Smooth muscle cell of the pulmonary artery (primary cell): ENCODE measurements at places on chromosomes 2 and 18. TPM values are rescaled to one million over a fixed set of nuclear protein-coding genes. Genes with fewer than 3 reads are reported as not detected.

Gene MAP3K19
- not detected in 2 replicates for total RNA-seq

Gene SNTG2
- 0.07 and 0.26 TPM in 2 replicates for total RNA-seq

Gene DCC
- 0.20 TPM in 1 of 2 replicates, not detected in the other for total RNA-seq

Gene EML6
- 1.2 and 1.3 TPM in 2 replicates for total RNA-seq

Gene EVX2
- total RNA-seq, result not detected in 2 replicates

Gene SPRED2
- 15.9 and 20.0 TPM in 2 replicates for total RNA-seq

Gene LRATD1
- 0.07 and 0.13 TPM in 2 replicates for total RNA-seq

Gene ARHGEF4
- total RNA-seq, result 4.7 and 13.2 TPM in 2 replicates

Gene DPY30
- total RNA-seq, result 32.8 and 41.4 TPM in 2 replicates

Gene SLC38A11
- 0.13 and 0.83 TPM in 2 replicates for total RNA-seq

Gene CHST9
- total RNA-seq, result not detected in 2 replicates

Gene CPO
- not detected in 2 replicates for total RNA-seq
